ENCODE measurements at places on chromosomes 3 and 15.

DNA sequence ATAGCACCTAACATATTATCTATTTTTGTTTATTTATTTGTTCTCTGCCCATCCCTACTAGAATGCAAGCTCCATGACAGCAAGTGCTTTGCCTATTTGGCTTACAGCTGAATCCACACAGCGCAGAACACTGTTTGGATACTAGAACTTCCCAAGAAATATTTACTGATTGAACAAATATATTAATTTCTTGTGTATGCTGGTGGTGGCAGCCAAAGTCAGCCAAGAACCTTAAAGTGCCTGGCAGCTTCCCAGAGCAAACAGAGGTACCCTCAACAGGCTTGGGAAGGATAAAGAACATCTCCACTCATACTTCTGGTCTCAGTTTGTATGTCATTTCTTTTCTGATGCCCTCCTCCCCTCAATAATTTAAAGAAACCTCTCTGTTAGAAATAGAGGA is 111.8 kb upstream of the SLC25A36 start:
- DNase-seq = no peak

- DNase-seq = no peak
Measured at GRCh38 chr3:52225452-52226228, at the start of gene TLR9. Gene TLR9 (minus strand): TSS chr3:52225645. CDS start chr3:52225529, 116 bp downstream.

GRCh38 chr3:176401211-176401610 is 796.1 kb downstream of the TBL1XR1 start:
- no peak for DNase-seq

GRCh38 chr3:4724051-4724629 is 231.0 kb downstream of the ITPR1 start:
- DNase-seq = no peak

DNA sequence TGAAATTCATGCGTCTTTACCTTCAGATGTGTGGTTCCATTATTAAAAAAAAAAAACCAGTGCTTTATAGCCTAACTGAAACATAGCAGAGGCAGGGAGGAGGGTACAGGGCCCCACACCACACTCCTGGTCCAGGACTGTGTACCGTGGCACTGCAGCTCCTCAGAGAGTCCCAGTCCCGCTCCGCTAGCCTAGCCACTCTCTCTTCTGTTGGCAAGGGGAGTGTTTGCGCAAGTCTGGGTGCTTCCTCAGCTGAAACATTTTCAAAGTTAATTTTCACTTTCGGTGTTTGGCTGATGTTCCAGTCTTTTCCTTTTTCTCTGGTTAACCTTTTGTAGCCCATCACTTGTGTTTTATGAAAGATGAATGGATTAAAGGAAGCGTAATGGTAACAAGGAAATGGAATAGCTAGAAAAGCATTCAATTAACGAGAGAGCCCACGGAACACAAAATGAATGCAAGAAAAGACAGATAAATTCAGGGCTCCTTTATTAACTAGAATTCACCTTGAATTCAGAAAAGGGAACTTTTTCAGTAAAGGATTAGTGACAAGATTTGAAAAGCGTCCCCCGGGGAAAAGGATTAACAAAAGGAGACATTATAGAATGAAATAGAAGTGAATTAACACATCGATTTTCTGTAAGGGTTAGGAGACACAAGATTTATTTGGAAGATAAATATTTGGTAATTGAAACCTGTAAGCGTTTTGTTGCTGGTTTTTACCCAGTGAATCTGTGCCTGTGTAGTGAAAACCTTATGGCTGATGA is 177.0 kb downstream of the CACNA2D3 start:
- no peak for DNase-seq

DNA sequence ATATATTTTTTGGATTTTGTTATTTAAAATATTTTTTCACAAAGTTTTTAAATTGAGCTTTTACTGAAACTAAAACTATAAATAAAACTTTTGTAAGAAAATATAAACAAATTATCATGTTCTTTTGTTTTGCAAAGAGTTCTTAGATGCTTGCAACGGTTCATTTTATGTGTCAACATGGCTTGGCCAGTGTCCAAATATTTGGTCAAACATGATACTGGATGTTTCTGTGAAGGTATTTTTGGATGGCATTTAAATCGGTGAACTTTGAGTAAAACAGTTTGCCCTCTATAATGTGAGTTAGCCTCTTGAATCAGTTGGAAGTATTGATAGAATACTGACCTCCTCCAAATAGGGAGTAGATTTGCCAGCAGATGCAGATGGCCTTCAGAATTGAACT is 612.6 kb upstream of the NECTIN3 start:
- DNase-seq = peak; percentile 2

DNA sequence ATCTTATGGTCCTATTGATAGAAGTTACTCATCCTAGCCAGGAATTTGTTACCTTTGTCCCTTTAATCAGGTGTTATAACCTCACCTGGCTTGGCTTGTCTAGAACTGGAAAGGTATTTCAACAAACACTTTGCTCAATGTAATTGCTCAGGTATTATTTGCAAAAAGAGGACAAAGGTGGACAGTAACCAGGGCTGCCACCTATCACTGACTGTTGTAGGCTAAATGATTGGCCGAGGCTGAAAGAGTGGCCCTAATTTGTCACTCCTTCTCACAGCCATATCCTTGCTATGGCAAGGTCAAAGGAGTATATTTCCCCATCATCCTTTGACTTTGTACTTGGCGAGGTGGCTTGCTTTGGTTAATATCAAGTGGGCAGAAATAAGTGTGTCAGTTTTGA is 2.7 kb upstream of the SELENOS start:
- no peak for DNase-seq

DNA sequence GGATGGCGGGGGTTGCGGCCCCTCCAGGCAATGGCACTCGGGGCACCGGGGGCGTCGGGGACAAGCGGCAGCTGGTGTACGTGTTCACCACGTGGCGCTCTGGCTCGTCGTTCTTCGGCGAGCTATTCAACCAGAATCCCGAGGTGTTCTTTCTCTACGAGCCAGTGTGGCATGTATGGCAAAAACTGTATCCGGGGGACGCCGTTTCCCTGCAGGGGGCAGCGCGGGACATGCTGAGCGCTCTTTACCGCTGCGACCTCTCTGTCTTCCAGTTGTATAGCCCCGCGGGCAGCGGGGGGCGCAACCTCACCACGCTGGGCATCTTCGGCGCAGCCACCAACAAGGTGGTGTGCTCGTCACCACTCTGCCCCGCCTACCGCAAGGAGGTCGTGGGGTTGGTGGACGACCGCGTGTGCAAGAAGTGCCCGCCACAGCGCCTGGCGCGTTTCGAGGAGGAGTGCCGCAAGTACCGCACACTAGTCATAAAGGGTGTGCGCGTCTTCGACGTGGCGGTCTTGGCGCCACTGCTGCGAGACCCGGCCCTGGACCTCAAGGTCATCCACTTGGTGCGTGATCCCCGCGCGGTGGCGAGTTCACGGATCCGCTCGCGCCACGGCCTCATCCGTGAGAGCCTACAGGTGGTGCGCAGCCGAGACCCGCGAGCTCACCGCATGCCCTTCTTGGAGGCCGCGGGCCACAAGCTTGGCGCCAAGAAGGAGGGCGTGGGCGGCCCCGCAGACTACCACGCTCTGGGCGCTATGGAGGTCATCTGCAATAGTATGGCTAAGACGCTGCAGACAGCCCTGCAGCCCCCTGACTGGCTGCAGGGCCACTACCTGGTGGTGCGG is 1.9 kb downstream of the CHST2 start:
- peak; percentile 74 for DNase-seq

DNA sequence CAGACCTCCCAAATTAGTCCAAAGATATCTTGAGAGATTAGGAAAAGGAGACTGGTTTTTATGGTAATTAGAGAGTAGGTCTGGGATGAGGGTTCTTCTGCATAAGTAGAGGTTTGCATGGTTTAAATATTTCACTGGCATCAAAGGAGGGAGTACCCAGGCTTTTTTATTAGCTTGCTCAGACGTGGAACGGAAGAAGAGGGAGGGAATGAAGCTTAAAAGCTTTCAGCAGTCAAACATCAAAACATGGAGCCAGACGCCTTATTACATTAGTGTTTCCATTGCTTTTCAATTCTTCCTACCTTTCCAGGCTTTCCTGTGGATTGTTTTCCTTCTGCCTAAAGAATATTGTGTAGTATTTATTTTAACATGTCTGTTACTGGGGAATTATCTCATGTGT is 342.1 kb upstream of the SOX2 start:
- no peak for DNase-seq

GRCh38 chr15:88301311-88301710 is 44.8 kb upstream of the NTRK3 start:
- no peak for DNase-seq

- no peak for DNase-seq
Measured at GRCh38 chr15:93268066-93268465, 179.1 kb upstream of the RGMA start.

DNA sequence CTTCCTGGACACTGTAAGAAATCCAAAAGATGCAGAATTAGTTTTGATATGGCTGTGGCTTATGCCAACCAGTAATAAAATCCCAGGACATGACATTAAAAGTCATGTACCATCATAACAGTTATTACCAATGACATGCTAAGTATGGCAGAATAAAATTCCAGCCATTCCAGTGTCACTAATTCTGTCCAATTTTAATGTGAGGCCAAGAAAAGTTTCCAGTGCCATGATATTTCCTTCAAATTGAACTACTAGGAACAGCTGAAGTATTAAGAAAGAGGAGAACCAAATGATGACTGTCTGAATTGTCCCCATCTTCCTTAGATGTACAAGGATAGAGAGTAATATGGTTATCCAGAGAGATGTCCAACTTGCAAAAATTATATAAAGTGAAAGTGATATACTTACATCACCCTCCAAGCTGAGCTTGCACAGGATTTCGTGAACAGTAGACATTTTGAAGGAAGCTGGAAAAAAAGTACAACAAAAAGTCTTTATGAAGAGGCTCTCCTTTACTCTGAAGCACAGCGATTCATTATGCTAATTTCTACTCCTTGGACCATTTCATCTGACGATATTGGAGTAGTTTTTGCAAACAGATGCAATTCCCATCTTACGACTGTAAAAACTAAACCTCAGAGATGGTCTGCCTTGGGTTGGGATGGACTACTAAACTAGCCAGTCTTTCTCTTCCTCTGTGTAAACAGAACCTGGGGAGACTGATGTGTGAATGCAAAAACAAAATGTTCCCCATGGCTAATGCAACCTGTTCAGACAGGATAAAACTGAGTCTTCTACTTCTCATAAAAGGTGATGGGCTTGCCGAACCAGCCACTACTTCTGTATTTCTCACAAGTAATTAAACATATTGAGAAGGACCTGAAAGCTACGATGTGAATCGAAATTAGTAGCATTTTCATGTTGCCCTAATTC is 11.9 kb downstream of the ANXA2 start:
- DNase-seq = no peak

DNA sequence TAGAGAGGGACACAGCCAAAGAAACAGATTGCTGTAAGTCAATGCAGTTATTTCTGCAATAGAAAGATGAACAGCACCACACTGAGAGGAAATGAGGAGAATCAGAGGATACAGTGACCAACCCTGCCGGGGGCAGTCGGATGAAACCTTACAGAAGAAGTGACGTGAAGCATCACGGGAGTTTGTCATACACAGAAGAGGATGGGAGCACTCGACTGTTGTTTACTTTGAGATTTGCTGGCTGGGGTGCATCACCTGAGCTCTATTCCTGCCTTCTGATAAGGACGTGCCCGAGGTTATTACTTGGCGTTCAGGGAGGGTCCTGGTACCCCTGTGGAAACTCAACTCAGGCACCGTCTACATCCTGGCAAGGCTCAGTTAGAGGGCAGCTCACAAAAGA is 45.4 kb downstream of the MAGEF1 start:
- no peak for DNase-seq

- peak; percentile 86 for DNase-seq
Measured at GRCh38 chr3:126858887-126859286, 124.0 kb upstream of the PLXNA1 start.

Measured in fibroblast of skin of abdomen (primary cell).